HepG2 (cell line): ENCODE measurements at places on chromosomes 1 and 21. TPM values are rescaled to one million over a fixed set of nuclear protein-coding genes. Genes with fewer than 3 reads are reported as not detected.

The CDC20 gene
- polyA plus RNA-seq: 39.5 and 57.9 TPM in 2 replicates

The SLC27A3 gene
- 5.2 and 10.3 TPM in 2 replicates for polyA plus RNA-seq

The KIF2C gene
- 18.7 and 29.7 TPM in 2 replicates for polyA plus RNA-seq

The CCDC24 gene
- 1.4 and 1.8 TPM in 2 replicates for polyA plus RNA-seq

The ITGB2 gene
- 18.0 and 26.4 TPM in 2 replicates for polyA plus RNA-seq

The CROCC gene
- 15.5 and 16.6 TPM in 2 replicates for polyA plus RNA-seq

The FAM167B gene
- 0.70 and 1.1 TPM in 2 replicates for polyA plus RNA-seq

The CD1D gene
- polyA plus RNA-seq: not detected in 2 replicates

The TAS1R1 gene
- 1.6 and 1.9 TPM in 2 replicates for polyA plus RNA-seq

The CNR2 gene
- polyA plus RNA-seq: not detected in 2 replicates

The GREM2 gene
- polyA plus RNA-seq: 0.07 and 0.10 TPM in 2 replicates

The TMEM269 gene
- polyA plus RNA-seq: 0.14 and 0.21 TPM in 2 replicates

DNA sequence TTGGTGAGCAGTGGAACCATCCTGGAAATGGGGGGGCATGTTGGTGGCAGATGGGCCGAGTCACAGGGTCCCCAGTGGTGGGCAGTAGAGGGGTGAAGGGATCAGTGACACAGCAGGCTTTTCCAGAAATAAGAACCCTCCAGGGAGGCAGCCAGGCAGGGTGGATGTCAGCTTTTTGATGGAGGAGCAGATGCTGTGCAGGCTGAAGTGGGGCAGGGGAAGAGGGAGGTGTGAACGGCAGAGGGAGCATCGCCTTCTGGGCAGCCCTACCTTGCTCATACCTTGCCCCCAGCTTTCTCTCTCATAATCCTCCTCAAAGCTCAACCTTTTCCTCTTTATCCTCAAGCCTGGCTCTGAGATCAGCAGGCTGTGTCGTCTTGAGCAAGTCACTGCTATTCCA is 131.8 kb upstream of the IPO9 start:
- H3K27me3 ChIP-seq: peaks cover 2% of the 10 kb centered on the region; the same call in 1 of the 2 replicates
- no peaks in the 10 kb centered on the region for H3K4me1 ChIP-seq
- DNase-seq: no peak
- H3K36me3 ChIP-seq: no peaks in the 10 kb centered on the region
- no peak overlapping the region for H3K27ac ChIP-seq

- no peaks in the 10 kb centered on the region for H3K36me3 ChIP-seq
- no peak overlapping the region for H3K27ac ChIP-seq
- no peaks in the 10 kb centered on the region for H3K27me3 ChIP-seq
- H3K4me1 ChIP-seq: no peaks in the 10 kb centered on the region
- no peak for DNase-seq
- H3K4me3 ChIP-seq: no peak overlapping the region
Observed at GRCh38 chr1:197234581-197234980, 33.5 kb upstream of the CRB1 start.

DNA sequence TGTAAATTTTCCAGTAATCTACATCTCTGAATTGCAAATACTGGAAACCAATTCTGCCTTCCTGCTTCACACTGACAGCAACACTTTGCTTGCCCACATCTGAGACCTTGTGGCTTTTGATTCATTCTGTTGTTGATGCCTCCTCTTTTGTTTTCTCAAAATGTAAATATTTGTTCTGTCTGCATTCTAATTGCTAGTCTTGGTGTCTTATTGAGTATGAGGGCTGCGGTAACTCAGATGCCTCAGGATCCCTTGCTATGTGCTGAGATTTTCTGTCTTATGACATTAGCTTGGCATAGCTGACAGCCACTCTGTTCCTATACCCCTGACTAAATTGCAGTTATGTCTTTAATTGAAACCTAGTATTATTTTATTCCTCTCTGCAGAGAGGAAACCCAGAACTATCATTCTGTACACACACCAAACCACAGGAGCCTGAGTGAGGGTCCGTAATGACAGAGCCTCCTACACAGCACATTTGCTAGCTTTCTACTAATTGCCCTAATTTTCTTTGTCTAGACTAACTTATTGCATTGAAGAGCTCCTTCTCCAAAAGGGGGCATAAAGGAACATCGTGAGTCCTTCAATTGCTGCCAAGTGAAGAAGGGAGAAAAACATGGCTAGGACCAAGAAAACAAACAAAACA is 72.1 kb downstream of the GREM2 start:
- H3K4me1 ChIP-seq: no peaks in the 10 kb centered on the region
- no peak for DNase-seq
- no peaks in the 10 kb centered on the region for H3K27me3 ChIP-seq
- no peaks in the 10 kb centered on the region for H3K36me3 ChIP-seq

GRCh38 chr1:100543640-100544039 is 5.7 kb downstream of the GPR88 start:
- no peak overlapping the region for H3K27ac ChIP-seq
- H3K36me3 ChIP-seq: no peaks in the 10 kb centered on the region
- peaks cover 17% of the 10 kb centered on the region for H3K4me1 ChIP-seq
- DNase-seq: peak; percentile 40
- H3K27me3 ChIP-seq: no peaks in the 10 kb centered on the region; the same call in 1 of the 2 replicates
- H3K4me3 ChIP-seq: no peak overlapping the region

DNA sequence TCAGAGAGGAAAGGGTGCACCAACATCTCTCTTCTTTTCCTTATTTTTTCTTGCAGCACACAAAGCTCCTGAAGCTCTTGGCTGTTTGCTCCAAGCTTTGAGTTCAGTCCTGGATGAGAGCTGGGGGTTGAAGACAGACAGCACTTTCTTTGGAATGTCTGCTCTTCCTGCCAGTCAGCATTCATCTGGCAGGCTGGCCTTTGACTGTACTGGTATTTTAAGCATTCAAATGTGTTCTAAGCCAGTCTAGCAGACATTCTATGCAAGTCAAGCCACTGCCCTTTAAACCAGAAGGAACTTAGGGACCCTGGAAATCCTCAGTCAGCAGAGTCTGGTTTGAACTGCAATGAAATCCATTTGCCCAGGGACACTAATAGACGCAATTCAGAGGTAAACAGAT is 45.0 kb downstream of the XCL1 start:
- no peak overlapping the region for H3K4me3 ChIP-seq
- H3K27ac ChIP-seq: no peak overlapping the region
- H3K27me3 ChIP-seq: peaks cover 2% of the 10 kb centered on the region; the same call in 2 of the 3 replicates
- no peak for DNase-seq
- no peaks in the 10 kb centered on the region for H3K4me1 ChIP-seq

GRCh38 chr1:116902723-116903383 is 6.9 kb upstream of the PTGFRN start:
- H3K27me3 ChIP-seq: no peaks in the 10 kb centered on the region
- H3K36me3 ChIP-seq: no peaks in the 10 kb centered on the region
- no peak overlapping the region for H3K27ac ChIP-seq
- H3K4me3 ChIP-seq: no peak overlapping the region
- no peaks in the 10 kb centered on the region for H3K4me1 ChIP-seq
- no peak for DNase-seq

GRCh38 chr21:42013931-42014330 is 3.8 kb upstream of the ZBTB21 start:
- DNase-seq: no peak
- no peaks in the 10 kb centered on the region for H3K36me3 ChIP-seq
- H3K27ac ChIP-seq: no peak overlapping the region
- H3K4me1 ChIP-seq: peaks cover 8% of the 10 kb centered on the region
- no peaks in the 10 kb centered on the region; the same call in 1 of the 2 replicates for H3K27me3 ChIP-seq

DNA sequence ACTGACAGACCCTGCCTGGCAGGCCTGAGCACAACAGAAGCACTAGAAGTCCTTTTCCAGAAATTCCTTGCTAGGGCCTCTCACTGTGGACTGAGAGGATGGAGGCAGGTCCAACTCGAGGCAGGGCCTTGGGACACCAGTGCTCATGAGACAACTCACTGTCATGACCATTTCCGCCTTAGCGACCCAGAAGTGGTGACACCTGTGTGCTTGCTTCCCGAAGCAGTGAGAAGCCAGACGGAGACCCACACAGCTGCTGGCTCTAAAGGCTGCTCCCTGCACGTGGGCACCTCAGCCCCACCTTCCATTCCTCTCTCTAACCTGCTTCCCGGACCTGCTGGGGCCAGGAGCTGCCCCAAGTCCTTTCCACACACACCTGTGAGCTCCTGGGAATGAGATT is 33.0 kb downstream of the KCNC4 start:
- no peaks in the 10 kb centered on the region for H3K36me3 ChIP-seq
- H3K4me3 ChIP-seq: no peak overlapping the region
- DNase-seq: no peak
- no peak overlapping the region for H3K27ac ChIP-seq
- no peaks in the 10 kb centered on the region for H3K4me1 ChIP-seq

- no peak overlapping the region for H3K27ac ChIP-seq
- no peak for DNase-seq
- H3K36me3 ChIP-seq: no peaks in the 10 kb centered on the region
- no peaks in the 10 kb centered on the region for H3K27me3 ChIP-seq
- peaks cover 15% of the 10 kb centered on the region for H3K4me1 ChIP-seq
Observed at GRCh38 chr1:7705048-7705907, 65.8 kb upstream of the VAMP3 start.

DNA sequence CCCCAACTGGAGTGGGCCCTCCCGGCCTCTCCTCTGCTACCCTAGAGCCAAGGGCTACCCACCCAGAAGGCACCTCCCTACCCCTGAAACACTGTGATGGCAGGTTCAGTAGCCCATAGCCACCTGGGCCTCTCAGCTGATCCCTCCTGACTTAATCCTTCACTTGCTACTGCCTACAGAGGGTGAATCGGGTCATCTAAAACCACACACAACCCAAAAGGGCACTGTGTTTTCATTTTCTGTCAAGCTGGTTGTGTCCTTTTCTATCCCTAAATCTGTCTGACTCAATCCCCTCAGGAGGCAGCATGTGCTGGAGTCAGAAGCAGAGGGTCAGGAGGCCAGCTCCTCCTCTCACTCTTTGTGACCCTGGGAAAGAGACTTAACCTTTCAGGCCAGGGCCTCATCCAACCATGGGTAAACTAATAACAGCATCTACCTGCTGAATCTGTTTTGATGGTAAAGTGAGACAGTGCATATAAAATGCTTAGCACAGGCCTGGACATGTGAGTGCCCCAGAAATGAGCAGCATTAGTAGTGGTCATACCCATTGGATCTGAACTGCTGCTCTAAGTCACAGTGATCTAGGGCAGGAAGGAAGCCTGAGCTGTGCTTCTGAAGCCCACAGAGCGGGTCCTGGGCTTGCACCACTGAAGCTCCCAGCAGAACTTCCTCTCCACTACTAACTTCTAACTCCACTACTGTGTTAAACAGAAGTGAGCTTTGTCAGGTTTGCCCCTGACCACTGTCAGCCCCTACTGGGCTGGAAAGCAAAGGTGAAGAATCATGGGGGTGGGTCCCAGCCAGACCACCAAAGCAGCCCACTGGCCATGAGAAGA is 11.0 kb downstream of the PMVK start:
- H3K27me3 ChIP-seq: no peaks in the 10 kb centered on the region
- no peaks in the 10 kb centered on the region for H3K4me1 ChIP-seq
- no peak for DNase-seq
- peaks cover 1% of the 10 kb centered on the region; the same call in 1 of the 2 replicates for H3K36me3 ChIP-seq
- no peak overlapping the region for H3K4me3 ChIP-seq

GRCh38 chr1:208217781-208218180 is 26.4 kb downstream of the PLXNA2 start:
- no peaks in the 10 kb centered on the region for H3K27me3 ChIP-seq
- H3K36me3 ChIP-seq: no peaks in the 10 kb centered on the region
- no peaks in the 10 kb centered on the region for H3K4me1 ChIP-seq
- H3K4me3 ChIP-seq: no peak overlapping the region

DNA sequence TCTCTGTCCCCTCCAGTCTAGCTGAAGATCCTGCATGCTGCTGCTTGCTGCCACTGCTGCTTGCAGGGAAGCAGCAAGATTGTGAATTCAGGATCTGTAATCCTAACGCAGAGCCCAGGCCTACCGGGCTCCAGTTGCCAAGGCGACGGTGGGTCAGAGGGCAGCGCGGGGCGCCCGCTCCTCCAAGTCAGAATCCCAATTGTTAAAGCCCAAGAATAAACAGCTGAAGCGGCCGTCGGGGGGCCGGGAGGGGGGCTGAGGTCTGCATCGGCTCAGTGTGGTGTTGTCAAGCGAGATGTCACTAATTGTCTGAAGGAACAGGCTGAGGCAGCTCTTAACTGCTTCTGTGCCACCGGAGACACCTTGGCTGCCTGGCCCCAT is 36.8 kb downstream of the AHDC1 start:
- H3K27me3 ChIP-seq: no peaks in the 10 kb centered on the region
- H3K27ac ChIP-seq: no peak overlapping the region
- H3K4me3 ChIP-seq: no peak overlapping the region

DNA sequence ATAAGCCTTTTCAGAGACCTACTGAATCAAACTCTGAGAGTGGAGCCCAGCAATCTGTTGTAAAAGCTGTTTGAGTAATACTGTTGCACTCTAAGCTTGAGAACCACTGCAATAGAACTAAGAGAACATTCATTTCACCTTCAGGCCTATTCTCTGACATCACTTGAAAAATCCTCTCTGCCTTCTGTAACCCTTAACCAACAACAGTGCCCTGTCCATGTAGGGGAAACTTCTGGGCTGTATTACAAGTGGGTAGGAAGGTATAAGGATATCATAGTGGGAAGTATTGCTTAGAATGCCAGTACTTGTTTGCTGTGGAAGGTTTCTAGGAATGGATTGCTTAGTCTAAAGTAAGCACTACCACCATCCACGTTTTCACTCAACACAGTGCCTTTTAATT is 42.9 kb downstream of the SH3GLB1 start:
- peaks cover 9% of the 10 kb centered on the region for H3K4me1 ChIP-seq
- no peaks in the 10 kb centered on the region for H3K27me3 ChIP-seq
- no peak overlapping the region for H3K4me3 ChIP-seq
- no peak for DNase-seq
- peaks cover 20% of the 10 kb centered on the region for H3K36me3 ChIP-seq
- H3K27ac ChIP-seq: no peak overlapping the region

- H3K4me1 ChIP-seq: no peaks in the 10 kb centered on the region
- no peak overlapping the region for H3K4me3 ChIP-seq
- DNase-seq: peak; percentile 56
- no peak overlapping the region for H3K27ac ChIP-seq
- H3K36me3 ChIP-seq: peaks cover 9% of the 10 kb centered on the region
- H3K27me3 ChIP-seq: no peaks in the 10 kb centered on the region
Observed at GRCh38 chr1:88774151-88774556, 90.1 kb downstream of the PKN2 start.

GRCh38 chr1:81006502-81006901 is 794.2 kb upstream of the ADGRL2 start:
- no peaks in the 10 kb centered on the region for H3K36me3 ChIP-seq
- no peak overlapping the region for H3K27ac ChIP-seq
- H3K4me3 ChIP-seq: no peak overlapping the region
- H3K4me1 ChIP-seq: no peaks in the 10 kb centered on the region
- H3K27me3 ChIP-seq: no peaks in the 10 kb centered on the region
